ENCODE measurements at places on chromosomes 12 and 14.

- no peak for DNase-seq
Observed at GRCh38 chr12:7327918-7328317, 24.0 kb downstream of the ACSM4 start.

DNA sequence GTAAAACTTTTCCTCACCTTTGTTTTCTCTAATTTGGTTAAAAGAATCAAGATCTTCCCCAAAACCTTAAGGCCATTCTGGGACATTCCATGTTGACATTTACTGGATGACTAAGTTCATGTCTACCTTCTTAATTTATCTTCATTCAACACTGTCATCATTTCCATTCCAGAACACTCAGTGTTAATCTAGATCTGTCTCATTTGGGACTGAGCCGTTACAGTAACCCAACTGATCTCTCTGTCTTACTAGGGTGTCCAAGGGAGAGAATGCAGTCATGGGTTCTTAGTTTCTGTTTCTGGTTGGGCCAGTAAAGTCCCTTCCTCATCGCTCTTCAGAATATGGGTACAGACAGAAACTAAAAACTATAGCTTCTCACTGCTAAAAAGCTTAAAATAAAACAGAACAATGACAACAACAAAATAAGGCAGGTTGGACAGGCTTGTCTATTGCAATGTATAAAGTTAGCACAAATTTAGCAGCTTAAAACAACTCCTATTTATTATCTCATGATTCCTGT is 144.8 kb downstream of the ASCL1 start:
- DNase-seq, result no peak

DNA sequence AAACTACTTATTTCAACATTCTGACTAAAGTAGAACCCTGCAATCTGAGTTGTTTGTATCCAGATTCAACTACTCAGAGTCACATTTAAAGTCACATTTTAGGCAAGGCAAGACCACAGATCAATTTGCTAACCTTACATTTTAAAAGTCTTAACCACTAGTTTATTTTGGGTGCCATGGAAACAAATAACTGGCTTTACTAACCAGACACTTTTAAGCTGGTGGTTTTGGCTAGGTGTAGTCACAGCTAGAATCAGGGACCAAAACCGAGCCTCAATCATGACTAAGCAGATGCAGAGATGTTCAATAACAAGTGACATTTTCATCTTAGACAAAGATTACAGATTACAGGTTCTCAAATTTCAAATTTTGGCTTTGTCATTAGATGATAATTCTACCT is 115.3 kb downstream of the PDE6H start:
- no peak for DNase-seq

GRCh38 chr12:94674051-94674451 is 23.7 kb upstream of the TMCC3 start:
- no peak for DNase-seq

- DNase-seq, result no peak
Observed at GRCh38 chr12:24797901-24798300, 151.0 kb downstream of the BCAT1 start.

DNA sequence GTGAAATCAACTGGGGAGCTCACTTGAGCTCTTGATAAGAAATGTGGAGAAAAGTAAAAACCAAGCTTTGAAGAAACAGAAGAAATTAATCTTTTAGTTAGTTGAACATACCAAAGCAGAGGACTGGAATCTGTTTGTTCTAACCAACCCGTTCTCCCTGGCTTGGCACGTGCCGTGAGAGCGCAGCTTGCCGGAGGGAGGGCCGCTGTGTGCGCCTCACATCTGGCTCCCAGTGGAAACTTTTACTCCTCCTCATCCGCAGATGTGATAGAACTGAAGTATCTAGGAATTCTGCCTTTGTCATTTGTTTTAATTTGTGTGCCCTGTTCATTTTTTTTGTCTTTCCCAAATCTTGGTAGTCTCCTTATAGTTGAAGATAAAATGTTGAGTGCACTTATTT is 64.9 kb downstream of the DDX51 start:
- DNase-seq, result no peak

DNA sequence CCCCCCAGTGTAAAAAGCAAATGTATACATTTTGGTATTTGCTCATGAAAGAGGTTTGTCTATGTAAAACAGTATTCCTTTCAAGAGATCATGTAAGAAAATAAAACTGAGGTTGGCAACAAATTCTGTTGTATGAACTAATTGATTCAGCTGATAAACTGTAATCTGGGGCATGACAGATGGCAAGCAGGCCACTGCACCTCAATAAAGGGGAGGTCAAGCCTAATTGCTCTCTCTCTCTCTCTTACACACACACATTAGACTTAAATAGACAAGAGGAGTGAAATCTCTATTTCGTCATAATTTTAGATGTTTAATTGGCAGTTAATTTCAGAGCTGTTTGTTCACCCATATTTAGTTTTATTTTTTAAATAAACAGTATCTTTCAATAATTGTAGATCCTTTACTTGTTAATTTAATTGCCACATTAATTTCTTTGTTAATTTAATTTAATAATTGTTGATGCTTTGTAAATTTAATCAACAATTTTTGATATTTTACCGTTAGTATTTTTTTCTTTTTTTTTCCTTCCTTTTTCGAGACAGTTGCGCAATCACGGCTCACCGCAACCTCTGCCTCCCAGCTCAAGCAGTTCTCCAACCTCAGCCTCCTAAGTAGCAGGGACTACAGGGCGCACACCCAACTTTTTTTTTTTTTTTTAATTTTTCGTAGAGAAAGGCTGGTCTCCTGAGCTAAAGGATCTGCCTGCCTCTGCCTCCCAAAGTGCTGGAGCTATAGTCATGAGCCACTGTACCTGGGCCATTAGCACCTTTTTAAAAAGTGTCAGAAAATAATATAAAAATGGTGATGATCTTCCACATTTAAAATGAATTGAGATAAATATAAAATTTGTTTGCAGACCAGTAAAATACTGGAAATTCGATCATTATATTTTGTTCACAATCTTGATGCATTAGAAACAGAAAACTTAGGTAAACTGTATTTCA is 577.7 kb downstream of the SLC16A7 start:
- DNase-seq, result no peak

DNA sequence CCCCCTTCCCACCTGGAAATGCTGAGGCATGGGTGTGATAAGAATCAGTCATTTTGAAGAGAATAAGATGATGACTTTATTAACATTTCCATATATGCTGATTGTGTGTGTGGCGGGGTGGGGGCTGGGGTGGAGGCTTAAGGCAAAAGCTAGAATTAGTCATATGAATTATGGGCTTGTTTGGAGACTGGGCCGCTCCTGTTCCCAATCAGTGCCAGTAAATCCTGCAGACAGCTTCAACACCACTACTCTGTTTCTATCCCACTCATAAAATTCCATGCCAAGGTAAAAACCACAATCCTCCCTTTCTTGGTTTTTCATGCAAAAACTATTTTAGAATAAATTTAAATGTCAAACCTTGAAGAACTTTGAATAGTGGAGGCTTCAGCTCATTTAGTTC is 29.9 kb upstream of the SLC38A2 start:
- peak; percentile 90 for DNase-seq

- DNase-seq, result peak; percentile 64
Observed at GRCh38 chr12:7130701-7131501, 730 bp downstream of the CLSTN3 start.

DNA sequence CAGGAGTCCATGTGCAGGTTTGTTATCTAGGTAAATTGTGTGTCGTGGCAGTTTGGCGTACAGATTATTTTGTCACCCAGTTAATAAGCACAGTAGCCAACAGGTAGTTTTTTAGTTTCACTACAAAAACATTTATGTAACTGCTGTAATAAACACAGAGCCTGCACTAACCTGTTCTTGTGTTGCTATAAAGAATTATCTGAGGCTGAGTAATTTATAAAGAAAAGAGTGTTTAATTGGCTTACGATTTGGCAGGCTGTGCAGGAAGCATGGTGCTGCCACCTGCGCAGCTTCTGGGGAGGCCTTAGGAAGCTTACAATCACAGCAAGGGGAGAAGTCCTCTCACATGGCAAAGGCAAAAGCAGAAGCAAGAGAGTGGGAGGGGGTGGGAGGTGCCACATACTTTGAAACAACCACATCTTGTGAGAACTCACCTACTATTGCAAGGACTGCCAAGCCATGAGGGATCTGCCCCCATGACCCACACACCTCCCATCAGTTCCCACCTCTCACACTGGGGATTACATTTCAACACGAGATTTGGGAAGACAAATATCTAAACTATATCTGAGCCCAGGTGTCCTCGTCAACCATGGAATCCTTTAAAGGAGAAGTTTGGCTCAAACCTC is 266.4 kb upstream of the GRIP1 start:
- no peak for DNase-seq

DNA sequence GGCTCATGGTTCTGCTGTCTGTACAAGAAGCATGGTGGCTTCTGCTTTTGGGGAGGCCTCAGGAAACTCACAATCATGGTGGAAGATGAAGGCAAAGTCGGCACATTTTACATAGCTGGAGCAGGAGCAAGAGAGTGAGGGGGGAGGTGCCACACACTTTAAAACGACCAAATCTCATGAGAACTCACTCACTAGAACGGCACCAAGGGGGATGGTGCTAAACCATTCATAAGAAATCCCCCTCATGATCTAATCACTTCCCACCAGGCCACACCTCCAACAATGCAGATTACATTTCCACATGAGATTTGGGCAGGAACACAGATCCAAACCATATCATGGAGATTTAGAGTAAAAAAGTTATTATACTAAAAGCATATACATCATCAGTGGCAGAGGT is 13.6 kb upstream of the LEMD3 start:
- no peak for DNase-seq

DNA sequence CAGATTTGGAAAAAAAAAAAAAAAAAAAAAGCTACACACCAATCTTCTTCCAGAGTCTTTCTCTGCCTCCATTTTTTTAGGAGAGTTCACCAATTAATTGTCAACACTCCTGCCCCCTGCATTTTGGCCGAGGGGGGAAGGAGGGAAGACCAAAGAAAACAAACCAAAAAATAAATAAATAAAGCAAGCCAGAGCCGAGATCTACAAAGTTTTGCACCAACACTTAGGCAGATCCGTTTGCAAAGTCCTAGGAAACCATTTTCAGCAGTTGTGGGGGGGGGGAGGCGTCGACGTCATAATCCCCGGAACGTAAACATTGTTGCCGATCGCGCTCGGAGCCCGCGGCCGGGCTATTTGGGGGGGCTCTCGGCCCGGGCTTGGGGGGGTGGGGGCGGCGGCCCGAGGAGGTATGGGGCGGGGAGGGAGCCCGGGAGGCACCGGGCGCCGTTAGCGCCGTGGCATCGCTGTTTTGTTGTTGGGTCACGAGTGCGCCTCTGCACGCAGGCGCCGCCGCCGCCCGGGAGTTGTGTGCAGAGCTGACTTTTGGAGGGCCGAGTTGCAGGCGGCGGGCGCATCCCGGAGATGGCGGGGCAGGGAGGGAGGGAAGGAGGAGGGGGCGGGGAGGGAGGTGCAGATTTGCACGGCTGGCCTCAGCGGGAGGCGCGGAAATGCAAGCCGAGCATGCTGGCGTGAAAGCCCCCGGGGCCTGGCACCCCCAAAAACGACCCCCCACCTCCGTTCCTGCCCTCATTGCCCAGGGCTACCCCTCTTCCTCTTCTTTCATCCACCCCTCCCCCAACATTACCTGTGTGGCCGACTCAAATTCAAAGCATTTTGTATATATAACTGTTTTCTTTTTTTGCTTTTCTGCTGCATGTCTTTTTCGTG is 598 bp downstream of the KDM2B start:
- peak; percentile 81 for DNase-seq

DNA sequence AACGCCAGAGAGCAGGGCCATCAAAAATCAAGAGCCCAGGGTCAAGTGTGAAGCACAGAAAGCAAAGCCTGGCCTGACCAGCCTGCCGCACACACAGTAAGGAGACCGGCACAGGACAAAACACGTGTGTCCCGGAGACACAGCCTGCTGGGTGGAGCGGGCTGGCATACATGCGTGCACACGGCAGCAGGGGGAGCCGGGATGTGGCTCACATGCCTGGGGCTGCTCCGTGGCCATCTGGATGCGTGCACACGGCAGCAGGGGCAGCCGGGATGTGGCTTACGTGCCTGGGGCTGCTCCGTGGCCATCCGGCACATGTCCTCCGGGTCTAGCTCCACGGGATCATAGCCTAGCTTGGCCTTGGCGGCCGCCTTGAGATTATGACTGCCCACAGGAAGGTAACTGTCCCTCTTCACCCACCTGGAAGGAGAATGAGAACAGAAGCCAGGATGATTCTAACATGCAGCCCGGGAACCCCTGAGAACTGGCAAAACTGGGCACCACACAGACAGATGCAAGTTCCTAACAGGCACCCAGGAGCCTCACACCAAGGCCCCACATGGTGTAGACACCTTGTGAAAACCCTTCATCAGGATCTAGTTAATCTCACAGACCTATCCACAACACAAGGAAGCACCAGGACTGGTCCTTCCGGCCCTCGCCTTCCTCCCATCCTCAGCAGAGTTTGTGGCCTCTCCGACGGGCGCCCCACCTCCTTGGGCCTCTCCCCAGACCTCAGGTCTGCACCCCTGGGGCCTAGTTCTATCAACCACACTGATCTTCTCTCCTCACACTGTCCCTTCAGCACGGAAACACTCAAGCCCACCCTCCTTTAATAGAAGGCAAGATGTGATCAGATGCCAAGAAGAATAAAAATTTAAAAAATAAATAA is 13.6 kb downstream of the POLE start:
- no peak for DNase-seq

- no peak for DNase-seq
Observed at GRCh38 chr12:120820884-120821510, 83.2 kb downstream of the SPPL3 start.

DNA sequence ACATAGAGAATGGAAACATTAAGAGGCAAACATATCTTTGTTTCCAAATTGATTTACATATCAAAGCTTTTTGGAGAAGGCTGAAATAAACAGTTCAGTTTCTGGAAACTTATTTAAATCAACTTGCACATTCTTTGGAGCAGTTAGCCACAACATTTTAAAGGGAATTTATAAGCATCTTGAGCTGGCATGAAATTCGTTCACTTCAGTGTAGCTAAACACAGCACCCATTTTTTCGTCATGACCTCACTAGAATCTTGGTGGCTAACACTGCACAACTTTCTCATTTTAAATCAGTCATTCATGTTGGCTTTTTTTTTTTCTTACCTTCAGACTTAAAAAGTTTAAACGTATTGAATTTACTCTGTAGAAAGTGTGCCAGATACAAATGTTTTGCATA is 1139.9 kb upstream of the FLRT2 start:
- DNase-seq, result no peak
